Left ventricle myocardium superior (tissue), 1 donor: ENCODE measurements at places on chromosomes 3 and 15.

- no peak for DNase-seq
Observed at GRCh38 chr3:141945726-141946485, 69.5 kb downstream of the ATP1B3 start.

- DNase-seq = no peak
Observed at GRCh38 chr3:38136393-38136776, 542 bp downstream of the ACAA1 start.

DNA sequence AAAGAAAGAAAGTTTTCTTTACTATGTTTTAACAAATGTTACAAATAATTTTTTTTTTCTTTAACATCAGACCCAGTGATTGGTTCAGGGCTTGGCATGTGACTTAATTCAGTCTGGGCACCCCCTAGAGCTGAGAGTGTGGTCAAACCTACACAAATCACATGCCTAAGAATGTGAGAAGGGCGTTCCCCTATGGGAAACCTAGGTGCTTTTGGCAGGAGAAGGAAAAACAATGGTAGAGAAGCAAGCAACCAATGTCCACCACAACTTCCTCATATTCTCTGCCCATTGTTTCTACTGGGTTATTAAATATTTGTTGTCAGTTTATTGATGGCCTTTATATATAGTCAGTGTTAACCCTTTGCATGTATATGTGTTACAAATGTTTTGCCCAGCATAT, 21.4 kb upstream of the PIAS1 start:
- DNase-seq = no peak

- no peak for DNase-seq
Observed at GRCh38 chr3:37626736-37627565, 234.7 kb upstream of the CTDSPL start.

- DNase-seq = no peak
Observed at GRCh38 chr3:5165698-5166097, 21.8 kb upstream of the EDEM1 start.

DNA sequence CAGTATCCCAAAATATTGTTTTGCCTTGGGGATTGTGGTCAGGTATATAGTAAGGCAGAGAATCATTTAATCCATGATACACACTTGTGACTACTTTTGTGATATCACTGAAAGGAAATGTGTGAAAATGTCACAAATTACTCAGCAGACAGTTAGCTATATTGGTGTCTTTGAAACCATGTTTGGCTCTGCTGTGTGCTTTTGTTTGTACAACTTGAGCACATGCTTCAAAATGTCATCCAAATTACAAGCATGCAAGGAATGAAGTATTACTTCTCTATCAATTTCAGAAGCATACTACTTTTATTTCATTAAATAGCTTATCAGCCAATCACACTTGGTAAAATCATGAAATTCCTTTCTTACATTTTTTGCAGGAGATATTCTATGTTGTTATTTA, 619.0 kb upstream of the AGTR1 start:
- no peak for DNase-seq

DNA sequence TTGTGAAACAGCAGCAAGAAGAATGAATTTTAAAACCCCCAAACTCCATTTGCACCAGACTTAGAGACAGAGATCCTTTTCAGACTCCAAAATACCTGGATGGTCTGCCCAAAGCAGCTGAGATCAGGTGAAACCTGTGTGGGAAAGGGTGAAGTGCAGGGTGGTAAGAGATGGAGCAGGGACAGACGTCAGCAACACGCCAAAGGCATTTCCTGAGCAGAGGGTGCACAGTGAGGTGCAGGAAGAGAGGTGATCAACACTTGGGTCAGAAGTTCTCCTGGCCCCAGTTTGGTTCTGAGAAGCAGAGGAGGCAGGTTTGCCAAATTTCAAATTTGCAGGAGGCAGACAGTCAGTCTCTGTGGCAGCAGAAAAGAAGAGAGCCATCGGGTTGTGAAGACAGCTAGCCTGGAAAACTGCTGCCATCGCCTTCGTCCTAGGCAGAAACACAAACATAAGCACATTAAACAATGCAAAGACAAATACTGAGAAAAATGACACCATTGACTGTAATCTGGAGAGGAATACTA, 9.8 kb downstream of the CCR4 start:
- no peak for DNase-seq
